ENCODE measurements at places on chromosomes 3 and 15.

GRCh38 chr3:94115482-94115881 lies 52.6 kb downstream of the NSUN3 start:
- peak; percentile 81 for DNase-seq

DNA sequence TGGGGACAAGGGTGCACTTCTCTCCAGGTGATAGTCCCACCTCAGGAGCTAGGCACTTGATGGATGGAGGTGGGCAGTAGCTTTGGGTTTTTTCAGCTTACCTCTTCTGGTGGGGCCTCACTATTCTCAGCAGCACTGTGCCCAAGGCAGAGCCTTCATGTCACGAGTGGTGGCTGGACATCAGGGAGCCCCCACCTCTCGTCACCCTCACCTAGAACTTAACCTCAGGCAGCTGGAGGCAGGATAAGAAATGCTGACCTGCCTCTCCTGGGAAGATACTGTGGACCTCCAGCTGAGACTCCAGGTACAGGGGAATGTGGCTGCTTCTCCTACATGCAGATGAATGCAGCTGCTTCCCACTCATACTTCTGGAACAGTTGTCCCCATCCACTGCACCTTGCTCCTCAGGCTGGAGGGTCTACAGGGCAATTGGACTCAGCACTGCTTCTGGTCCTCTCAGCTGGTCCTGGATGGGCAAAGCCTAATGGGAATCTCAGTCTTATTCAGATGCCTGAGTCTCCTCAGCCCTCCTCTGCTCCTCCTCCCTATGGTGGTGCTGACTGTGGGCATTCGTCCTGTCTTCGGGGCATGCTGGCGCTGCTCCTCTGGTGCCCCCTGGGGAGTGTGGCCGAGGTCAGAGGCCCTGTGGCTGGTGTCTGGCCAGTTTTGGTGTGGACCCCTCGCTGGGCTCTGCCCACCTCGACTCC lies 129.9 kb downstream of the KLF13 start:
- no peak for DNase-seq

- no peak for DNase-seq
Observed at GRCh38 chr3:83500931-83501330, 1457.9 kb upstream of the CADM2 start.

- DNase-seq: no peak
Observed at GRCh38 chr15:96187341-96188305, 142.9 kb upstream of the NR2F2 start.

- DNase-seq: no peak
Observed at GRCh38 chr3:77052733-77053670, 13.1 kb downstream of the ROBO2 start.

GRCh38 chr3:119627461-119627860 lies 29.8 kb downstream of the PLA1A start:
- DNase-seq: no peak

DNA sequence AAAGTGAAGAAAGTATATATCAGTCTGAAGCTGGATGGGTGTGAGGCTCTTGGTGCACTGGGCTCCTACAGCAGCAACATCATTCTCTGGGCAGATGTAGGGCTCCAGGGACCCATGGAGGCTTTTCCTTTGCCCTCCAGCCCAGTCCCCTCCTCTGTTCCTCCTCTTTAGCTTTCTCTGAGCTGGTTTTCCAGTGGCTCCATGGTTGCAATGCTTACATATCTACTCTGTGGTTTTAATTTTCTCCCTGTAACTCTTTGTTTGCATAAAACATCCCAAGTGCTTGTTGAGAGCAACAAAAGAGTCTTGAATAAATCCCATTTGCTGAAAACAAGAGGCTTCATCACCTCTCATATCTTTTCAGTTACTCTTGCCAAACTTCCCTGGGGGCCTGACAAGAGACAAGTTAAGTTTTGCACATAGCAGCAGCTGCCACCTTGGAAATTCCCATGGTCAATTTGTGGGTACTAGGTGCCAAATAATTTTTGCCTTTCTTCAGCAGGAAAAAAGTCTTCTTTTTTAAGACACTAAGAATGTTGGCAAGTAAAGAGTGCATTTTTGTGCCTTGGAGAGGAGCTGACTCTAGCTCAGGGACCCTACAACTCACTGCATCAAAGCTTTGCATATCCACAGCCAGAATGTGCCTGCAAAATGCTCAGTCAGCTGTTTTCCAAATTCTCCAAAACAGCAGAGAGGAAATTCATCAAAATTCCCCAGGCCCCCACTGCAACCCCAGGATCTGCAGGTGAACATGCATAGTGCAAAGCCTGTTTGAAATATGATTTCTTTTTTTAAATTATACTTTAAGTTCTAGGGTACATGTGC lies 41.9 kb downstream of the COLQ start:
- DNase-seq: no peak

DNA sequence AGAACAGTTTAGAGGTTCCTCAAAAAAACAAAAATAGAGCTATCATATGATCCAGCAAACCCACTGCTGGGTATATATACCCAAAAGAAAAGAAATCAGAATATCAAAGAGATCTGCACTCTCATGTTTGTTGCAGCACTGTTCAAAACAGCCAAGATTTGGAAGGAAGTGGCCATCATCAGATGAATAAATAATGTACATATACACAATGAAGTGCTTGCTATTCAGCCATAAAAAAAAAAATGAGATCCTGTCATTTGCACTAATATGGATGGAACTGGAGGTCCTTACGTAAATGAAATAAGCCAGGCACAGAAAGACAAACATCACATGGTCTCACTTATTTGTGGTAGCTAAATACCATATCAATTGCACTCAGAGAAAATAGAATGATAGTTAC lies 58.4 kb downstream of the SCAPER start:
- no peak for DNase-seq

GRCh38 chr15:93089727-93090305 lies 805 bp upstream of the RGMA start:
- no peak for DNase-seq

- no peak for DNase-seq
Observed at GRCh38 chr3:94525043-94525442, 462.2 kb downstream of the NSUN3 start.

DNA sequence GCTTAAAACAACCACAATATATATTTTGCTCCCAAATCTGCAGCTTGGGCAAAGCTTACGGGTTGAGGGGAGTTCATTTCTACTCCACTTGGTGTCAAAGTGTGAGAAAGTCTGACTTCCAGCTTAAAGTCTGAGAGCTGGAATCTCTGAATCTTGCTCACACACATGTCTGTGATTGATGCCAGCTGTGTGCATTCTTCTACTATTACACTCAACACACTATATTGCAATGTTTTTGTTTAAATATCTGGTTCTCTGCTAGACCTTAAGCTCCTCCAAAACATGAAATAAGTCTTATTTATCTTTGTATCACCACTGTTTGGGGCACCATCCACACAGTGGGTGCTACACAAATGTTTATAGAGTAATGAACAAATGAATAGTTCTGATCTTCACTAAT lies 36.7 kb upstream of the SECISBP2L start:
- DNase-seq: no peak

DNA sequence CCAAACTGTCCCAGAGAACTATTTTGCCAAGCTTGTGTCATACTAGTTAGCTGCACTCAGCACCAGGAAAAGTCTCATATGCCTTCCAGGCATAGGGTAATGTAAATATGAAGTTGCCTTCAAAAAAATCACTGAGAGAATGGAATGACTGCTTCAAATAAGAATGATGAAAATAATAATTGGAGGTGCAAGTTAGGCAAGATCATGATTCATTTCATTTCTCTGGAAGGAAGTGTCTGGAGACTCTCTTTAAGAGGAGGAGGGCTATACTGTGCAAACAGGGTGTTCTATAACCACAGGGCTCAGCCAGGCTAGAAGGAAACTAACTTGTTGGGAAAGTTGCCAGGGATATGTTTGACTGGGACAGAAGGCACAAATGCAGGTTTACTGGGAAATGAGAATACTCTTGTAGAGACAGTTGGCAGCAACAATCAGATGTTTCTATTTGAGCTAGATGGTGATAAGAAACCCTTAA lies 4.3 kb downstream of the SIDT1 start:
- peak; percentile 56 for DNase-seq

- no peak for DNase-seq
Observed at GRCh38 chr15:82093774-82094211, 48.0 kb upstream of the MEX3B start.

DNA sequence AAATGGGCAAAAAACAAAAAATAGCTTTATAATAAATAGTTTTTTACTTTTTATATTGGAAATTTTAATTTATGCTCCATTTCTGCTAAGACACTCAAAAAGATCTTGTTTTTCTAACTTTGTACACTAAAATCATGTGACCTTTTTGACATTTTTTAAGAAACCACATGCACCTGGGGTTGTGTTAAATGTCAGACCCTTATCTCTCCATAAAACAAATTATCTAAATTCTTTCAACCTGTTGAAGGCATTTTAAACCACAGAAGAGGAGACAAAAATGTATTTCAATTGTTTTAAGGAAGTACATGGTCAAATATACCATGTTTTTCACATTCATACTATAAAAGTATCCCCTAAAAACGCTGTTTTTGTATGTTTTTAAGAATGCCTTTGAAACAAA lies 29.2 kb downstream of the IFT80 start:
- DNase-seq: no peak

GRCh38 chr3:27666708-27667107 lies 55.4 kb downstream of the EOMES start:
- peak; percentile 92 for DNase-seq

DNA sequence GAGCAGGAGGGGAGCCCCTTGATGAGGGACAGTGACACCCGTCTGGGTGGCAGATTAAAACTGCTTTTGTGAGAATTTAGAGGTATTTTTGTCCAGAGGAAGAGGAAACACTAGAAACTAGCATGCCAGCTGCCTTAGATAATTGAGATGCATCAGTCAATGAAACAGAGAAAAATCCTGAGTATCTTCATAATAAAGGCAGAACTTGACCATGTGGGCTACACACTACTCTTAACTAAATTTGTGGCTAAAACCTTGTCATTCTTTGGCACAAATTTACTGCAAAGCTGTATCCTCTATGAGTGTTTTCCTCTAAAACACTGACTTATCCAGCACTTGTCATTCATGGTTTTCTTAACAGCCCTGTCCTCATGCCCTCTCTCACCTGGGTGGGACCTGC lies 259.7 kb upstream of the TPM1 start:
- no peak for DNase-seq

- DNase-seq: no peak
Observed at GRCh38 chr3:178851564-178851963, 220.0 kb downstream of the ZMAT3 start.

GRCh38 chr15:71562251-71562650 lies 248.1 kb upstream of the NR2E3 start:
- DNase-seq: no peak

DNA sequence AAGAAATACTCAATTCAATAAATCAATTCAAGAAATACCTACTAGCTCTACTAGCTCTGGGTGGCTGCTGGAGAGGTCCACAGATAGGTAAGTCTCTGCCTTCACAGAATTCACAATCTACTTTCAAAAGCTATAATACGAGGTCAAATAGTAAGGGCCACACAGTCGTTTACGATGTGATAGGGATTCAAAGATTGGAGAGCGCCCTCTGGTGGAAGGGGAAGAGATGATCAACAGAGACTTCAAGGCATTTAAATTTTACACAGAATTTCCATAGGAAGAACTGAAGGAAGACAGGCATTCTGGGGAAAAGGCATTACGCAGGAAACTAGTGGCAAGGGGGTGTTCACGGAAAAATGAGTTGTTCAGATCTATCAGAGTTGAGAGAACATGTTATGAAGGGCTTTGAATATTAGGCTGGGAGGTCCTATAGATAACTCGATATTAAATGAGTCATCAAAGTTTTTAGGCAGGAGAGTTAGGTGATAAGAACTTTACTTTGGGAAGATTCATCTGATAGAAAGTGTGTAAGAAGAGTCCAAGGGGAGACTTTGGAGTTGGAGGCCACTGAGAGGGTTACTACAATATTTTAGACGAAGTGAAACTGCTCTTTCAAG lies 128.8 kb downstream of the FRMD5 start:
- peak; percentile 70 for DNase-seq

DNA sequence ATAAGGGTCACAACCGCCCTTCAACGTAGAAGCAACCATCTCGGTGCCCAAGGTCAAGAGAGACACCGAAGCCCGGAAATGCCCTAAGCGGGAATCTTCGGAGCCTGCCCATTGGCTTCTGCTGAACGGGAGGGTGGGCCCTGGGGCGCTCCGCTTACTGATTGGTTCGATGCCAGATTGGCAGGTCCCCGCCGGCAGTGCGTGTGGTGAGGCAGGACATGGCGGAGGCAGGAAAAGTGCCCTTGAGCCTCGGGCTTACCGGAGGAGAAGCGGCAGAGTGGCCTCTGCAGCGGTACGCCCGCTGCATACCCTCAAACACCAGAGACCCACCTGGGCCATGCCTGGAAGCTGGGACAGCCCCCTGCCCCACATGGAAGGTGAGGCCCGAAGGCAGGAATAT lies at the start of gene REC114:
Gene REC114, plus strand, starts transcription at position 197 of the 400 bp plus-strand sequence. Its CDS starts 22 bp downstream, at position 219.
- no peak for DNase-seq

- no peak for DNase-seq
Observed at GRCh38 chr3:194688200-194688740, 2.6 kb downstream of the FAM43A start.

GRCh38 chr3:119340014-119340413 lies 45.8 kb downstream of the ARHGAP31 start:
- DNase-seq: no peak

DNA sequence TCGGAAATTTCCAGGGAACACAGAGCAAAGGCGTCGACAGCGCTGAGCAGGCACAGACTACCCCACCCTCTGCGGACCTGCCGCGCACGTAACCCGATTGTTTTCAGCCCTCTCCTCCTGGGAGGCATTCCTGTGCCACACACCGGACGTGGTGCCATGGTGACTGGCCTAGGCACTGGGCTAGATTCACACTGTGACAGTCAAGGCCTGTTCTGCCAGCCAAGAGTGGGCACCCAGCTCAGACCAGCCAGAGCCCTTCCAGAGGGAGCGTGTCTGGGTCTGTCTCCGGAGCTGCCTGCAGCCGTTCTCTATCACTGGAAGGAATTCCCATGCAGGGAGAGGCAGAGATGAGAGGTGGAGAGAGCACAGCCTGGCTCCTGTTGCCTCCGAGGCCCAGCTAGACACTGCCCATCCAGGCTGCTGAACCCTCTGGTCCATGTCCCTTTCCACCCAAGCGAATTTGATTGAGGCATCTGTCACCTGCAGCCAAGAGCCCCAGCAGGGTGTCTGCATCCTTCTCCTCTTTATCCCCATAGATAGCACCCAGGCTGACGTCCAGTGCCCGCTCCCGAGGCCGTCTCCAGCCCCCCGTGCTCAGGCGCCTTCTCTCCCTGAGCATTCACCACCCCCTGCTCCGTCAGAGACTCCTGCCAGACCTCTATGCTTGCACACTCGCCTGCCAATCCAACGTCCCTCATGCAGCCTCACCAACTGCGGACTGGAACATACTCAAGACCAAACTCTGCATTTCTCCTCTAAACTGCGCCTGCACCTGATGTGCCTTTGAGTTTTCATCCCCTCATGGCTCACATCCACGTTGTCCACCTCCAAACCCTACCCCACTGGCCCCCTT lies 267.5 kb downstream of the OCA2 start:
- DNase-seq: no peak

DNA sequence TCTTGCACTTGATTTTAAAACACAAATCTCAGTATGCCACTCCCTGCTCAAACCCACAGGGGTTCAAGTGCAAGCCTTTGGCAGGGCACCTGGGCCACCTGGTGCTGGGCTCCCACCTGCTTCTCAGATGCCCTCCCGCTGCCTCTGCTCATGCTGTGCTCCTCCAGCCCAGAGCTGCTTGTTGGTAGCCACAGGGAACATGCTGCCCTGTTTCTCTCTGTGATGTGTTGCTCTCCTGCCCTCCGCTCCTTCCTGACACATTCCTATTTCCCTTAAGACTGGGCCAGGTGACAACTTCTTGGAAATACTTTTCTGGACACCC lies 27.1 kb upstream of the KY start:
- DNase-seq: no peak

Measured in NCI-H446 (cell line).